CD4-positive, alpha-beta T cell treated with Interleukin-6 at 100 ng/mL for 8 hours (primary cell): ENCODE measurements at places on chromosomes 3 and 15.

DNA sequence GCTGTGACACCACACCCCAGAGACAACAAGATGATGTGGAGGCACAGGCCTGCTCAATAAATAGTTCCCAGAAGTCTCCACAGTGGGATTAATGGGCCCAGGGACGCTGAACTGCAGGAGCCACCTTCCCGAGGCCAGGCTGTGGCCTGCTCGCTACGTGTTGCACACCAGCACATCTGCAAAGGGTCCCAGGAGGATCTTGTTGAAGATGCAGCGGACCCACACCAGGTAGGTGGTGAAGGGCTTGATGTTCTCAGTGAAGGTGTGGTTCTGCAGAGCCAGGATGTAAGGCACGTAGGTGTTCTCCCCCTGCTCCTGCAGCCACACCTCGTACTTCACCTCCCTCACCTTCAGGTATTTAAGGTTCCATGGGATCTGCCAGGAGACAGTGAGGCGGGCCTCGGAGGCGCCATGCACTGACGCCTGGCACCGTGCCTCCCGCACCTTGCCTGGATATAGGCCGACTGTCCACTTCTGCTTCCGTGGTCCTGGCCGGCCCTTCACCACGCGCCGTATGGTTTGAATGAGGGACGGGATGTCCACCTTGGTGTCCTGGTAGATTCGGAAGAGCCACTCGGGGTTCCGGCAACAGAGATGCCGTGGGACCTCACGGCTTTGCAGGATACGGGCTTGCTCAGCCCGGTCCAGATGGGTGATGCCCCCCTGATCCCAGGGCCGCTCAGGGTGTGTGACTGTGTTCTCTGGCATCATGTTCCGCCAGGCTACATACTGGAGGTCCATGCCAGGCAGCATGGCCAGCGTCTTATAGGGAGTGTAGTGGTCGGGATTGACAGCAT, 26.1 kb downstream of the POMGNT2 start:
- DNase-seq = no peak

DNA sequence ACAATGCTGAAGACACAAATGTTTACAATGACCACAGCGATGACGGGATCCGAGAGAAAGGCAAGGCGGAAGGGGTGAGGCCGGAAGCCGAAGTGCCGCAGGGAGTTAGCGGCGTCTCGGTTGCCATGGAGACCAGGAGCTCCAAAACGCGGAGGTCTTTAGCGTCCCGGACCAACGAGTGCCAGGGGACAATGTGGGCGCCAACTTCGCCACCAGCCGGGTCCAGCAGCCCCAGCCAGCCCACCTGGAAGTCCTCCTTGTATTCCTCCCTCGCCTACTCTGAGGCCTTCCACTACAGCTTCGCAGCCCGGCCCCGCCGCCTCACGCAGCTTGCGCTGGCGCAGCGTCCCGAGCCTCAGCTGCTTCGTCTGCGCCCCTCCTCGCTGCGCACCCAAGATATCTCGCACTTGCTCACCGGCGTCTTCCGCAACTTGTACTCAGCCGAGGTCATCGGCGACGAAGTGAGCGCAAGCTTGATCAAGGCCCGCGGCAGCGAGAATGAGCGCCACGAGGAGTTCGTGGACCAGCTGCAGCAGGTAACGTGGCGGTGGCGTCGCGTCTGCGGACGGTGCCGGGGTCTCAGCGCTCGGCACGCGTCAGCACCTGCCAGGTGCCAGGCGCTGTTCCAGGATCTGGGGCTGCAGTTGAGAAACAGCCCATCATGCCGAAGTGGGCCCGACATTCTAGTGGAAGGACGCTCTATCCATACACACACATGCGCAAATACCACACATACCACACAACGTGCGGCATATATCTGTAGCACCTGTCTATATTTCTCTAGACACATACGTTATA, at the start of gene DLEC1:
TSS of gene DLEC1 (plus strand) at position 108 of the 798 bp plus-strand sequence. CDS start at position 126, 18 bp downstream.
- DNase-seq = peak; percentile 88

GRCh38 chr3:39972508-39972907, 163.1 kb downstream of the MYRIP start:
- DNase-seq = no peak

- DNase-seq = no peak
Observed at GRCh38 chr3:86379280-86379679, 611.7 kb downstream of the VGLL3 start.

DNA sequence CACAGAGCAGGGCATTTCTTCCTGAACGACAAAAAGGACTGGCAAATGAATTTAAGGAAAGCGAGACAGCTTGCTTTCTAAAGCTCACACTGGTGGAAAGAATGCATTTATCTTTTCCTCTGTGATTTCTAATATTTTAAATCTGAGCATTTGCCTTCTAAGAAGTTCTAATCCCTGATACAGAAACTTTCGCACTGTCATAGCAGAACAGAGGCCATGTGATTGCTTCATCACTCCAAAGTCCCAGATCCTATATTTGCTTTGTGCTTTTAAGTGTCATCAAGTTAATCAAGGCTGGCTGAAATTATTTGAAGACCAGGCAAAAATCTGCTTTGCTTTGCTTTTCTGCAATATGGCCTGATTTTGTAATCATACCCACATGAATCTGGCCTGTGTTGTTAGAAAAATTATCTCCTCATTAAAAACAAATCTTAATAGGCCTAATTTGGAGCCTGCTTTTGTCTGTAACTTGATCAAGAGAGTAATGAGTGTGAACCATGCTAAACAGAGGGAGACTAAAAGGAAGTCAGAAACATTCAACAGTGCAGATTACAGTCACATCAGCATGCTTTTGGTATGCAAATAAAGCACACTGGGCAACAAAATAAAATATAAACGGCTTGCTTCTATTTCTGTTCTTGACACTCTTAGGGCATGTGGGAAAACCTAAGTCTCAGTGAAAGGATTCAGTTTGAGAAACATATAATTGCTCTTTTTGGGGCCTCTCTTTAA, 178.2 kb upstream of the ADAMTS9 start:
- DNase-seq = no peak

GRCh38 chr15:58431221-58432149, at the start of gene LIPC:
Gene LIPC (plus strand): TSS chr15:58431991. CDS start chr15:58432033, 42 bp downstream.
- DNase-seq = no peak

- DNase-seq = no peak
Observed at GRCh38 chr3:129051871-129052340, 8.7 kb upstream of the GP9 start.

DNA sequence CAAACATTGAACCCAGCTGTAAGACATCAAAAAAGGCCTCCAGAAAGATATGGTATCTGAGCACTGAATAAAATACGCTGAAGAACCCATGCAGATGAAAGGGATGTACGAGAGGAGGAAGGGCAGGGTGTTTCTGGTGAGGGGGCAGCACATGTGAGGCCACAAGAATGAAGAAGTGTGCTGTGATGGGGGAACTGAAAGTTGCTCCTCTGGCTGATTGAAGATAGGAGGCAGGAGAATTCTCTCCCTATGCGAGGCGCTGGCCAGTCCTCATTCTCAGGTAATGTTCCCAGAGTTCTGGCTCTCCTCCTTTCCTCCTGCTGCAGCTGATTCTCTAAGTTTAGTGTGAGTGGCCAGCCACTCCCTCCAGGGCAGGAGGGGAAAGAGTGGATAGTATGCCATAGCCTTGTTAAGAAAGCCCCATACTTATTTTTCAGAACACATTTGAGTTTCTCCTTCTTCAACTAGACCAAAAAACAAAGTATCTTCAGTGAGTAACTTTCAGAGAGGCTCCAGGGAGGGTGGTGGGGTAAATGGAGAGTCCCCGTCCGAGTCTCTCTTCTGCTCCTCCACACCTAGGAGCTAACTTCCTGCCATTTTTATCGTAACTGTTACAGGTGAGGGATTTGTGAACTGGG, 26.9 kb upstream of the MYO1E start:
- no peak for DNase-seq

- no peak for DNase-seq
Observed at GRCh38 chr3:45343947-45344346, 44.4 kb upstream of the LARS2 start.

DNA sequence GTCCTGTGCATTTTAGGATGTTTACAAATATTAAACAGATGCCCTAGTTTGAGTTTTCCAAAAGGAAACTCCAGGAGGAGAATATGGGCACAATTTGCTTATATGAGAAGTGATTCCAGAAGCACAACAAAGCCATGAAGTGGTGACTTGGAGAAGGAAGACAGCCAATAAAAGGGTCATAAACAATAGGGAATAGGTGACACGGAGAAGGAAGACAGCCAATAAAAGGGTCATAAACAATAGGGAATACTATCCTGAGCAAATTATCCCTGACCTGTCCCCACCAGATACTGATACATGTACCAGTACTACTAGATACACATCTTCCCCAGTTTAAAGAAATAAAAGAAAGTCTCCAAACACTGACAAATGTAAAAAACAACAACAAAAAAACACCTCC, 663.6 kb downstream of the GBE1 start:
- no peak for DNase-seq

- no peak for DNase-seq
Observed at GRCh38 chr3:12935023-12935860, 93.9 kb upstream of the RPL32 start.

DNA sequence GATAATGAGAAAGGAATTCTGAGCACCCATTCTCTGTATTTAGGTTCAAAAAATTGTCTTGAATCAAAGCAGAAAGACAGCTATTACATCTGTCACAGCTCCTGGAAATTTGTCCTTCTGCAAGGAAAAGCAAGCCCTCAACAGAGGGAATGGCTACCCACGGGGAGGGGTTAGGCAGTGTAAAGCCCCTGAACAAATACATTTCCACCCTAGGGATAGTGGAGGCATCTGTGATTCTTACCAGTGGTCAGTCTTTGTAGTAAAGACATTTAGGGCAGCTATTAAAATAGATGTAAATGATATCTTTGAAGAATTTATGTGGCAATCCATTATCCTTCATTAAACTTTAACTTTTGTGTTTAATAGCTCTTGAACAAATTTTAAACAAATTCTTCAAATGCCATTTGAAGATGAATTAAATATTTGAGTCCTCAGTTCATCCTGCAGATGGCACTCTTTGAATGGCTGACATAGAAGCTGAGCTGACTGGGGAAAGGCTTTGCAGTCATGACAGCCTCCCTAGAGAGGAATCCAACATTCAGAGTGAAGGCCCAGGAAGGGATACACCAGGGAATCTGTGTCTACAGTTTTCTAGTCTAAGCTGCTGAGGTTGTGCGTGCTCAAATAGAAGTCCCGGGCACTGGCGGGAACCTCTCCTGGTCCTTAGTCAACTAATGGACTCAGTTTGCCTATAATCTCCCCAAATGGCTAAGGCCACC, 359.7 kb upstream of the ROPN1 start:
- DNase-seq = no peak

DNA sequence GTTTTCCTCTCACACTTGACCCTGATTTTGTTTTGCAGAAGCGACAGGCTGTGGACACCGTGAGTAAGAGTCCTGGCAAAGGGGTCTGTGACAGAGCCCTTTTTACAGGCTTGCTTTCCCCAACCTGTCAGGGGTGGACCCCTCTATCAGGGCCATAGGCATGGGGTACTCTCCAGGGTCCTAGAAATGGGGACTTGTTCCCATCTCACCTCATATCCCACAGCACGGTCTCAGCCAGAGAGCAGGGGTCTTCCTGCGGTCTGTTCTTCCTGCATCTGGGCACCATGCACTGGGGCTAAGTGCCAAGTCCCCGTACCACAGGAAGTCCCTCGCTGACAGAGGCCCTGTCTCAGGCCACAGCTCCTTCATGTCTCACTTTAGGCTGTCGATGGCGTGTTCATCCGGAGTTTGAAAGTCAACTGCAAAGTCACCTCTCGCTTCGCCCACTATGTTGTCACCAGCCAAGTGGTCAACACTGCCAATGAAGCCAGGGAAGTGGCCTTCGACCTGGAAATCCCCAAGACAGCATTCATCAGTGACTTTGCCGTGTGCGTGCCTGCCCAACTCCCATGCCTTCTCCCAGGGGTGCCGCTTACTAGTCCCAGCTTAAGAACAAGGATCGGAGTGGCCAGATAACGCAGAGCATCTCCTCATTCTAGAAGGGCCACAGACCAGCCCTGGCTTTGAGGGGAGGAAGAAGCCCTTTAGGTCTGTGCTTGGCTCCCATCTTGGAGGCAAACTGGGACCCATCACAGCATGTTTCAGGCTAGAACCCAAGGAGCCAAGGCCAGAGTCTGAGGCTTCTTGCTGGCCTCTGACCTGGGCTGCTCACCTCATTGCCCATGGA, 783 bp downstream of the ITIH1 start:
- DNase-seq = no peak

DNA sequence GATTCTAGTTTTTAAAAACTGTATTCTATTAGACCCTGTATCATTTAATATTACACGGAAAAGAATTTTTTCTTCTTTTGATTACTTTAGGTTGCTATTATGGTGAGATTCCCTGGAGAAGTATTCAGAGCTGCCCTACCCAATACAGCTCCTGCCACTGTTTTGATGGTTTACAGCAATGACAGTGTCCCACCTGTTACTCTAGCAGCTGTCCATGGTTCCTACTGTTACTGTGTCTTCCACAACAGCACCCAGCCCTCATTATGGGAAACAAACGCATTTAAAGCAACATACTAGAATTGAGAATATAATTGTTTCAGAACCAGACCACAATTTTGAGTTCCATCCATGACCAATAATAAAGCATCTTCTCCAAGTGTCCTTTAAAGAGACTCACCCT, 450.7 kb downstream of the SHQ1 start:
- no peak for DNase-seq

DNA sequence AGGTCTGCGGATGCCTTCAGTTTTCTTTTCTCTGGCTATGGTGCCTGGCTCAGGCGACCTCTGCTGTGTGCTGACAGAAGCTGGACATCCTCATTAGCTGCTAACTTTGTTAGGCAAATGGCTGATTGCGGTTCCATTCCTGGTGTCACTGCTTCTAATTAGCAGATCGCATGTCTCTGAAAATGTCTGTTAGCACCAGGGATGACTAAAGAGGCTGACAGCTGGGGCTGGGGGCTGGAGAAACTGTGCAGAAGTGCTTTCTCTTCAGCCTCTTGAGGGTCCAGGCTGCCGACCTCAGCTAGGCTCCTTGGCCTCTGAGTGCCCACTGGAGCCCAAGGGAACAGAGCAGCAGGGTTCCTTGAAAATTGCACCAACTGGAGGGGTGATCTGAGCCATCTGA, 39.3 kb downstream of the CHCHD6 start:
- DNase-seq = no peak

- no peak for DNase-seq
Observed at GRCh38 chr3:29668728-29669127, 387.9 kb downstream of the RBMS3 start.

GRCh38 chr3:130746246-130747039, at the start of gene PIK3R4:
Gene PIK3R4 (minus strand): TSS chr3:130746829. CDS start chr3:130745218, 1,611 bp downstream.
- DNase-seq = peak; percentile 96

GRCh38 chr15:82122746-82123400, 77.1 kb upstream of the MEX3B start:
- DNase-seq = no peak
